ENCODE measurements at places on chromosomes 2 and 18.

GRCh38 chr2:113979191-113980128, 89.6 kb downstream of the ACTR3 start:
- DNase-seq = peak; percentile 23

- DNase-seq = no peak
Measured at GRCh38 chr2:175318542-175318941, 137.0 kb upstream of the ATP5MC3 start.

- no peak for DNase-seq
Measured at GRCh38 chr2:137928547-137929518, 35.4 kb upstream of the HNMT start.

GRCh38 chr2:95046371-95047112, 21.0 kb downstream of the MAL start:
- no peak for DNase-seq

DNA sequence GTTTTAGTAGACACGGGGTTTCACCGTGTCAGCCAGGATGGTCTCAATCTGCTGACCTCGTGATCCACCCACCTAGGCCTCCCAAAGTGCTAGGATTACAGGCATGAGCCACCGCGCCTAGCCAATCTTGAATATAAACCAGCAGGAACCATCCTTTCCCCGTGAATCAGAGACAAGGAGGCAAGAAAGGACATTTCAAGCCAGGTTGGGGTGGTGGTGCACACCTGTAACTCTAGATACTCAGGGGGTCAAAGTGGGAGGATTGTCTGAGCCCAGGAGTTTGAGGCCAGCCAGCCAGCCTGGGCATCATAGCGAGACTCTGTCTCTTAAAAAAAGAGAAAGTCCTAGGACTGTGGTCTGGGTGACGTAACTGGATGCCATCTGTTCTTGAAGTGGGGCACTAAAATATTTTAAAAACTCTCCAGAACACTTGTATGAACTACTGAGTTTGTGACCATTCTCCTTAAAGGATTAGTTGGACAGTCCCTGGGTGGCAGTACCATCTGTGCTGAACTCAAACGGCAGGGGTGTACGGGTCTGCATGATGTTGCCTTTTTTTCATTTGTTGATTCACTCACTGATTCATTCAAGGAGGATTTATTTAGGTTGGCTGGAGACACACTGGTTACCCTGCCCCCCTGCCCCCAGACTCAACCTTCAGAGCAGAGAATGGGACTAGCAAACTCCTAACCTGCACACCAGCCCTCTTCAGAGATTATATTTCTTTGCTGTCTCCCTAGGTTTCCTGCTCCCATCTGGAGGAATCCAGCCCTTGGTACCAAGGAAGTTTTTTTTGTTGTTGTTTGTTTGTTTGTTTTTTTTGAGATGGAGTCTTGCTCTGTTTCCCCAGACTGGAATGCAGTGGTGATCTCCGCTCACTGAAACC, 2.9 kb upstream of the TLX2 start:
- no peak for DNase-seq

DNA sequence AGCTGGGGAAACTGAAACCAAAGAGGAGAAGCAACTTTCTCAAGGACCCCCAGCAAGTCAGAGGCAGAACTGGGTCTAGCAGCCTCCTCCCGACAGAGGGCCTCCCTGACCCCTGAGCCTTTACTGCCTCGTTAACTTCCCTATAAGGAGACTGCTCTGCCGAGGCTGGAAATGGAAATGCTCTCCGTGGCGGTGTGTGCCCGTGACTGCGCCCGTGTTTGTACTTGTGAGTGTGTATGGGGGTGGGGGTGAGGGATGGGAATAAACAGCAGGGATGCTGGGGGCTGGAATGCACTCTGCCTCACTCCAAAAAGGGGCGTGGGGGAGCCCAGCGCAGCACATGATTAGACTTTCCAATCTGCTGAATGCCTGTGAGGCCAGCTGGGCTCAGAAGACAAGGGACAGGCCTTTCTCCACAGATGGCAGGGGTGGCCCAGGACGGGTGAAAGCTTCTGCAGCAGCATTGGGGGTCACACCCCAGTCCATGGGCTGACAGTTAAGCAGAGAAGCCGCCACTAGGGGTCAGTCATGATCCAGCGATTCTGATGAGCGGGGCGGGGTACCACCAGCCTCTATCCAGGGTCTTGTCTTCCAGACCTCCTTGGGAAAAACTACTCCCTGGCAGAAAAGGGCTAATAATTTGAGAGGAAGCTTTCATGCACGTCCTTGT, 26.8 kb downstream of the MPHOSPH10 start:
- peak; percentile 19 for DNase-seq

GRCh38 chr18:79411614-79412526, 16.1 kb downstream of the NFATC1 start:
- no peak for DNase-seq

Measured in T-helper 17 cell (primary cell).